T-helper 17 cell (primary cell): ENCODE measurements at places on chromosomes 11 and 22.

DNA sequence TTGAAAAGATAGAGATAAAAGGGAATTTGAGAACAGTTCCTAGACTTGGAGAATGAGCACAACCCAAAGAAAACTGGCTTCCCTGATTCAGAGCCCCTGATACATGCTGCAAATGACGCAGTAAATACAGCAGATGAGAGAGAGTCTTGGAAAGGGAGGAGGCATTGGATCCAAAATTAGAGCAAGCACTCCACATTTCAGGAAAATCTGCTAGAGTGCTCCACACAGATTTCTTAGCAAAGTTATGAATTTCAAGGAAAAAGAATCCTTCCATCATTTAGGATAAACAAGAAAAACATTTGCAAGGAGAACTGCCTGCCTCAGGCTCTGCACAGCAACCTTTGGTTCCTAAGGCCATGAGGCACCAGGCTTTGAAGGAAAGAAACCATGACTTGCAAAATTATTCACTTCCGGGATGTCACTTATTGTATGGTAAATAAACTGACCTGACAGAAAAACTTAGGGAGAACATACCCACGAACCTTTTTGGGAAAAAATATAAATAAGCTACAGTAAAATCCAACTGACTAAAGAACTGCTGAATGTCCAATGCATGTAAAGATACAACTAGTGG lies 89.8 kb upstream of the RTL6 start:
- no peak for DNase-seq

DNA sequence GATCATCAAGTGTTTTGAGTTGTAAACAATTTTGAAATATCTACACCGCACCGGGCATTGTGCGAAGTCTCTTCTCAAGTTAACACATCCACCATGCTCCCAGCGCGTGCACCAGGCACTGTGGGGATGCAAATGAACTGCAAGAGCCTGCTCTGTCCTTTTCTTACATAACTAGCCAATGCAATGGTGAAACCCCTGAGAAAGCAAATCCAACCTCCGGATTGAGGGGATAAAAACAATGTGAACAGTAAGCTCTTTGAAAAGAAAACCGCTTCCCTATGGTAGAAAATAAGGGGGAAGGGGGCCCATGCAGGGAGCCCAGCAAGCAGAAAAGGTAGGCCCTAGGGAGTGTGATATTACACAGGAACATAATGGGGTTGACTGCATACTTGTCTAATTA lies 274.9 kb upstream of the MPPED2 start:
- no peak for DNase-seq

DNA sequence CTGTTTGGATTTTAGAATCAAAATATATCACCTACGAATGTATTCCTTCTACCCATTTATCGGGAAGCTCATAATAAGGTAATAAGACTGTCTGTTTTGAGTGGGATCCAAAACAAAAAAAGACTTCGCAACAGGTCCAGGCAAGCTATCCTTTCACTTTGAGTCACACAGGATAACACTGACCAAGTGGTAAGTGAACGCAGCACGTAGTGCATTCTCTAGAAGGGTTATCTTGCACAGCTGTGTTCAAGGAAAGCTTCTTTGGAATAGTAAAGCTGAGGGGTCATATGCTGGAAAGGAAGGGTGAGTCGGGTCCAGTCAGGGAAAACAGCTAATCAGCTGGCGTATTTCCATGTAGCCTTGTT lies 22.3 kb upstream of the NRGN start:
- DNase-seq: no peak

DNA sequence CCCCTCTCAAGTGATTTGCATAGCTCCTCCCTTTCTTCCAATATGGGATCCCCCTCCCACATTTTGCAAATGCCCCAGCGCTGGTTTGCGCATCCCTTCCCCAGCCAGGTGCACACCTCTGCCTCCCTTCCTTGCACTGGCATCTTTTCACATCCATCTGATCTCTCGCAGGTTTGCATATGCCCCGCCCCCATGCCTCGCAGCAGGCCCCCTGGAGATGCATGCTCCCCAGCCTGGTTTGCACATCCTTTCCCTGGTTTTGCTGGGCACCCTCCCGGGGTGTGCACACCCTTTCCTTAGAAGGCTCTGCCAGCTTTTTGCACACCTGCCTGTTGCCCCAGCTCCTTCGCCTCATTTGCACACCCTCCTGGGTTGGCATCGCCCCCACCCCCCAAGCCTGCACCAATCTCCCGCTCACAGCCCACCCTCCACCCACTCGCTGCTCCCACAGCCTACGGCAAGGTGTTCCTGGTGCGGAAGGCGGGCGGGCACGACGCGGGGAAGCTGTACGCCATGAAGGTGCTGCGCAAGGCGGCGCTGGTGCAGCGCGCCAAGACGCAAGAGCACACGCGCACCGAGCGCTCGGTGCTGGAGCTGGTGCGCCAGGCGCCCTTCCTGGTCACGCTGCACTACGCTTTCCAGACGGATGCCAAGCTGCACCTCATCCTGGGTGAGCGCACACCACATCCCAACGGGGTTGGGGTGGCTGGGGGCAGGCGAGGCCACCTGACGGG lies 917 bp downstream of the RPS6KA4 start:
- DNase-seq: no peak

DNA sequence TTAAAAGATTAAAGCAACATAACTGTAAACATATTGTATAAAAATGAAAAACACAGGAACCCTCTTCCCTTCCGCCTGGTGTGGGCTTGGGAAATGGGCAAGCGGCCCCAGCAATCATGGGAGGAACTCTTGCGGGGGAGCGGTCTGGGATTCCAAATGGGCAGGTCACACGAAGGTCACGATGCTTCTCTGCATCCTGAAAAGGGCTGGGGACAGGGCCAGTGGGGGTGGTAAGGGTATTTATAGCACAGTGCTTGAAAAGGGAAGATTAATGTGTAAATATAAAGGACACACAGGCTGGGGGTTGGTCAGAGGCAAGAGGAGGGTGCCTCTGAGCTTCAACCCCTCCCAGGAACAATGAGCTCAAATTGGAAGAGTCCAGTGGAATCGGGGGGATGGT lies 46.9 kb upstream of the OR4B1 start:
- DNase-seq: no peak

GRCh38 chr11:75492181-75492820 lies 33.4 kb downstream of the GDPD5 start:
- peak; percentile 37 for DNase-seq

GRCh38 chr11:116478205-116478604 lies 294.6 kb downstream of the BUD13 start:
- DNase-seq: no peak

GRCh38 chr11:1450949-1451710 lies 35.4 kb downstream of the MOB2 start:
- DNase-seq: no peak

DNA sequence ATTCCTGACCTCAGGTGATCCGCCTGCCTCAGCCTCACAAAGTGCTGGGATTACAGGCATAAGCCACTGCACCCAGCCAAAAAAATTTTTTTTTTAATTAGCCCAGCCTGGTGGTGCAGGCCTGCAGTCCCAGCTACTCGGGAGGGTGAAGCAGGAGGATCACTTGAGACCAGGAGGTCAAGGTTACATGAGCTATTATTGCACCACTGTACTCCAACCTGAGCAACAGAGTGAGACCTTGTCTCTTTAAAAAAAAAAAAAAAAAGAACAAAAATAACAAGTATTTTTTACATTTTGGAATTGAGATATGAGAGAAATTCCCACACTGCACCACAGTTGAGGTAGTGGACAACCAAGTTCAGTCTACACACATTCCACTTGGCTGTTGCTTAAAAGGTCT lies 13.6 kb upstream of the L3MBTL2 start:
- no peak for DNase-seq

GRCh38 chr11:61754534-61755482 lies 2.4 kb downstream of the MYRF start:
- no peak for DNase-seq

DNA sequence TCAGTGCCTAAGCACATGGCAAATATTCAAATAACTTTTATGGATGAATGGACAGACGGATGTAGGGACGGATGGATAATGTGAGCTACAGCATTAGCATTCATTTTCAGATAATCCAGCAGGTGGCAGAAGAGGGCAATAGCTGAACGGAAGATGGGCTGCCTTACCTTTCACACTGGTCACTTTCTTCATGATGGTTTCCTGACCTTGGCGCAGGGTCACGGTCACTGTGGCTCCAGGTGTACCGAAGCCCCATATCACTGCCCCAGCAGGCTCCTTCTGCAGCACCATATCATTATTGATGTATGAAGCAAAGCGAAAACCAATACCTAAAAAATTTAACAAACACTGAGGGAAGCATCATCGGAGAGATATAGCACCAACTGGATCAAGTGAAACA lies 4.3 kb downstream of the SIAE start:
- DNase-seq: peak; percentile 33

- no peak for DNase-seq
Measured at GRCh38 chr11:58024601-58025091, 965 bp downstream of the OR9Q1 start.

GRCh38 chr22:19360300-19360792 lies 68.8 kb upstream of the CLTCL1 start:
- no peak for DNase-seq

GRCh38 chr11:78318321-78319114 lies 99.1 kb downstream of the GAB2 start:
- DNase-seq: no peak

- DNase-seq: no peak
Measured at GRCh38 chr11:130813638-130814037, 102.6 kb downstream of the SNX19 start.

DNA sequence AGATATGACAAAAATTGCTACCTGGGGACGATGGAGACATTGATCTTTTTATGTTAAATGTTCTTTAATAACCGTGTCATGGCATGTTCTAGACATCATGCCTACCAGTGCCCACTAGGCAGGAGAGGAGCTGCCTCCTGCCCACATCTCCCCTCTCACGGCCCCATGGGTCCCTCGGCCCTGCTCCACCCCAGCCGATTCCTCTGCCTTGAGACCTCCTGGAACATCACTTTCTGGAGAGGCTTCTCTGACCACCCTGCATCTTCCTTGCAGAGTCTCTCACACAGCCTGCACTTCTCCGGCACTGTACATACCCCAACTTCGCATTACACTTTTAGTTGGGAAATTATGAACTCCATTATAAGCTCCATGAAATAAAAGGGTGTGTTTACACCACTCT lies 16.8 kb downstream of the EFCAB6 start:
- DNase-seq: no peak

DNA sequence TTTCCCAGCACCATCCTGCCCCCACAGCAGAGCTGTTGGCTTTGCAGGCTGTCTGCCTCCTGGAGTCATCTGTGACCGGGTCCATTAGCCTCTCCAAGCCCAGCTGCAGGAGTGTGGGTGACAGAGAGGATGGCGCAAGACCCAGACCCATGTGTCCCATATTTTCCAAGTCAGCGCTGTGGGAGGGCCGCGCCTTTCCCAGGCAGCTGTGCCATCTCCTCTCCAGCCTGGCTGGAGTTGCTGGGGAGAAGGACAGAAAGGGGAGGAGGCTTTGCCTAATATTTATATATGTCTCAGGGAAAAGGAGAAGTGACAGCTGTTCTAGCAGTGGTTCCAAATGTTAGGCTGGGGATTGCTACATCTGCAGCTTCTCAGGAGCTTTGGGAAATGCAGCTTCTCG lies 15.7 kb downstream of the DTX4 start:
- no peak for DNase-seq

DNA sequence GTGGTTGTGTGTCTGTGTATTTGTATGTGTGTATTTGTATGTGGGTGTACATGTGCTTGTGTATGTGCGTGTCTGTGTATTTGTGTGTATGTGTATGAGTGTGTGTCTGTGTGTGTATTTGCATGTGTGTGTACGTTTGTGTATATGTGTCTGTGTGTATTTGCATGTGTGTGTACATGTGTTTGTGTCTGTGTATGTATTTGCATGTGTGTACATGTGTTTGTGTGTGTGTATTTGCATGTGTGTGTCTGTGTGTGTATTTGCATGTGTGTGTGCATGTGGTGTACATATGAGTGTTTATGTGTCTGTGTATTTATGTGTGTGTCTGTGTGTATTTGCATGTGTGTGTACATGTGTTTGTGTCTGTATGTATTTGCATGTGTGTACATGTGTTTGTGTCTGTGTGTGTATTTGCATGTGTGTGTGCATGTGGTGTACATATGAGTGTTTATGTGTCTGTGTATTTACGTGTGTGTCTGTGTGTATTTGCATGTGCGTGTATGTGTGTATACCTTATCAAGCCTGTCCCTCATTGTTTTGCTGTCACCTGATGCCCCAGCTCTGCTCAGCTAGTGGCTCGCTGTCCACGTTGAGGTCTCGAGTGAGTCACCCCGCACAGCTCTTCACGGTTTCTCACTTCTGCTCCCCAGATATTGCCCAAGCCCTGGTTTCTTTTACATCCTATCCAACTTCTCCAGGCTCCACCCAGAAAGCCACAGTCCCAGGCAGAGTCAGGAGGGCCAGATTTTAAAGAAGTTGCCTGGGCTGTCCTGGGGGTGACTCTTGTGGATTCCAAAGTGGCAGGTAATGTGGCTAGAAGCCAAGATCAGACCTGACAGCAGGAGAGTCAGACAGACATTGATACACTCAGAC lies 15.2 kb downstream of the MB start:
- DNase-seq: no peak

GRCh38 chr22:24402460-24403192 lies 24.8 kb upstream of the ADORA2A start:
- DNase-seq: no peak

- DNase-seq: no peak
Measured at GRCh38 chr11:110053848-110054414, 39.3 kb upstream of the ZC3H12C start.

- no peak for DNase-seq
Measured at GRCh38 chr11:65297026-65297672, 17.5 kb upstream of the CDC42EP2 start.

- DNase-seq: peak; percentile 14
Measured at GRCh38 chr11:107590460-107591377, at the start of gene ELMOD1. ELMOD1 (plus strand) TSS chr11:107591147; CDS start chr11:107618190, 27,043 bp downstream.

- DNase-seq: no peak
Measured at GRCh38 chr11:118213201-118213600, 11.6 kb downstream of the JAML start.

- DNase-seq: no peak
Measured at GRCh38 chr11:111097191-111097590, 148.3 kb upstream of the POU2AF2 start.

DNA sequence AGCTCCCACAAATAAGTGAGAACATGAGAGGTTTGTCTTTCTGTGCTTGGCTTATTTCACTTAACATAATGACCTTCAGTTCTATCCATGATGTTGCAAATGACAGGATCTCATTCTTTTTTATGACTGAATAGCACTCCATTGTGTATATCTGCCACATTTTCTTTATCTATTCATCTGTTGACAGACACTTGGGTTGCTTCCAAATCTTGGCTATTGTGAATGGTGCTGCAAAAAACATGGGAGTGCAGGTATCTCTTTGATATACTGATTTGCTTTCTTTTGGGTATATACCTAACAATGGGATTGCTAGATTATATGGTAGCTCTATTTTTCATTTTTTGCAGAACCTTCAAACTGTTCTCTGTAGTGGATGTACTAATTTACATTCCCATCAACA lies 13.3 kb downstream of the GVQW3 start:
- no peak for DNase-seq

- DNase-seq: no peak
Measured at GRCh38 chr22:17960695-17961445, 63.5 kb downstream of the MICAL3 start.

- DNase-seq: no peak
Measured at GRCh38 chr11:88359114-88359513, 21.6 kb upstream of the CTSC start.
